ENCODE measurements at places on chromosomes 2 and 18.

DNA sequence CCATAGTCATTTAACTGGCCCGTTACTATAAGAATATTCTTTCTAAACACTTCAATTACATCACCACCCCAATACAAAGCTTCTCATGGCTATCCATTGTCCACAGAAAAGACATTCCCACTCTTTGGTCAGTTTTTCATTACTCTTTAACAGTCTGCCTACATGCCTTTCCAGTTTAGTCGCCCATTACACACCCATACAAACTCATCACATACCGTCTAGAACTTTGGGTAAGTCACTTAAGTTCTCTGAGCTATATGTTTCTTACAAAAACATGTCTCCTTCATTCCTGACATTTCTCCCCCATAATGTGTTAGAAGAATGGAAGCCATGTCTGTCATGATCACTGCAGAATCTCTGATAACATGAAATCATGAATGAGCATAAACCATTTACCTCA lies 108.2 kb upstream of the STK17B start:
- DNase-seq = no peak

- no peak for DNase-seq
Observed at GRCh38 chr2:233584210-233584609, 17.6 kb upstream of the USP40 start.

DNA sequence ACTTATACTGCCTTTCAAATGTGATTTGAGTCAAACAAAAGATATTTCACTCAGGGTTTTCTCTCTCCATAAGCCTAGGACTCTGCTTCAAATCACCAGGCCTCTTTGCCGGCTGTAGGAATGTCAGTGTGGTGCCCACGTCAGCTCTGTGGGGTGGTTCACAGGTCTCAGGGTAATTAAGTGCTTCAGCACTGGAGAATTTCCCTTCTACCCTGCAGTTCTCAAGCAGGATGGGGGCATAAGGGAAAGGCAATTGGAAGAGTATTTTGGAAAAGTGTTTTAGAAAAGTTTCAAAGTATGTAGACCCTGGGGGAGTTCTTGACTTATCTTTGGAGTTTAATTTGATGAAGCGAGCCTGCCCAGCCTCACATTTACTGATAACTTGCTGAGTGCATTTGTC lies 9.6 kb downstream of the CNGA3 start:
- DNase-seq = no peak

DNA sequence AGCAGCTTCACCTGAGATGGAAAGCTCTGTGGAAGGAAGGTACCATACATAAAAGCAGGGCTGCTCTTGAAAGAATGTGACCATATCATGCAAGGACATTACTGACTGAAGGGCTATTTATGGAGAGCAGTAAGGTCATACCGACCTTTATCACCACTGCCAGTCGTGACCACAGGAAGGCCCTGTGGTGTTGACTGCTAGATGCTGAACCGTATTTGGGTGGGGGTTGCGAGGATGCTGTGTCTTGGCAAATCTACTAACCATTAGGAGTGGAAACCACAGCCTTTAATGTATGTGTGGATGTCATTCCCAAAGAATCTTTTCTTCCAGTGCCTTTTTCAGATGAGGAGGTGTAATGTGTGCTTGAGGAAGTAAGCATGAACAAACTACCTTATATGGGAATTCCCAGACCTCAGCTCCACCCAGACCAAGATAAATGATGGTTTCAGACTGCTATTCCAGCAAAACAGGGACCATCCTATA lies 60.8 kb downstream of the LIMS1 start:
- no peak for DNase-seq

DNA sequence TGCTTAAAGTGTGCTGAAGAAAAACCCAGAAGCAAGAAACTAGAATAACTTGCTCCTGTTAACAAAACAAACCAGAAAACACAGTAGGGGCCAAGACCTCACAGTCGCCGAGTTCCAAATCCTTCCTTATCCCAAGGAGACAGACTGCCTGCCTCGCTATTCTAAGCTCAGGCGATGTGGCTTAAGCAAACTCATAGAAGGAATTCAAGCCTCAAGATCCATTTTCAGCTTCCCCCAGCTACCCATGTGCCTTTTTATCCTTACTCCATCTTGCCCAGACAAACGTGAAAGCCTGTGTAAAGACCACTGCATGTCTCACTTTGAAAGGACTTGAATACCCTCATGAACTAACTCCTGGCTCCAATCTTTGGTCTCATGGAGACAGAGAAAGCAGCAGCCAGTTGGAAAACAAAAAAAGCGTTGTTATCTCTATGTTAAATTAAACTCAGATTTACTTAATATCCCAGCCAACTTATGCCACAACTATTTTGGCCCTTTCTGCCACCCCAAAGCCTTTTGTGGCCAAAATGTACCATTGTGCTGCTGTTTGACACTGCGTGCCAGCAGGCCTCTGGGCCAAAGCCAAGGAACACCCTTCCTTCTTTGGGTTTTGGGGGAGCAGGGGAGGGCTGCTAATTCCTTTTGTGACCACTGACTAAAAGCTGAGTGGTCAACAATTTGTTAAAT lies 123.2 kb upstream of the FZD5 start:
- no peak for DNase-seq

- no peak for DNase-seq
Observed at GRCh38 chr2:164823126-164823525, 18.5 kb downstream of the COBLL1 start.

- DNase-seq = no peak
Observed at GRCh38 chr2:147173189-147173581, 671.6 kb upstream of the ACVR2A start.

DNA sequence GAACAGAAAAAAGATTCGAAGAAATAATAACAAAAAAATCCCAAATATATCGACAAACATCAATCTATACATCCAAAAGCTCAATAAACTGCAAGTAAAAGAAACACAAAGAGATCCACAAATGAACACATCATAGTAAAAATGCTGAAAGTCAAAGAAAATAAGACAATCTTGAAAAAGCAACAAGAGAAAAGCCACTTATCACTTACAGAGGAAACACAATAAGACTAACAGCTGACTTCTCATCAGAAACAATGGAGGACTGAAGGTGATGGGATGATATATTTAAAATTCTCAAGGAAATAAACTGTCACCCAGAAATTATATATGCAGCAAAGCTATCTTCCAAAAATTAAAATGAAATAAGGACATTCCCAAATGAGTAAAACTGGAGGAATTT lies 140.3 kb downstream of the NDUFA10 start:
- no peak for DNase-seq

- peak; percentile 79 for DNase-seq
Observed at GRCh38 chr2:218898109-218898878, 17.6 kb downstream of the WNT10A start.

- no peak for DNase-seq
Observed at GRCh38 chr18:36315736-36316135, 18.2 kb downstream of the FHOD3 start.

GRCh38 chr2:39717067-39717466 lies 51.4 kb downstream of the TMEM178A start:
- DNase-seq = no peak

DNA sequence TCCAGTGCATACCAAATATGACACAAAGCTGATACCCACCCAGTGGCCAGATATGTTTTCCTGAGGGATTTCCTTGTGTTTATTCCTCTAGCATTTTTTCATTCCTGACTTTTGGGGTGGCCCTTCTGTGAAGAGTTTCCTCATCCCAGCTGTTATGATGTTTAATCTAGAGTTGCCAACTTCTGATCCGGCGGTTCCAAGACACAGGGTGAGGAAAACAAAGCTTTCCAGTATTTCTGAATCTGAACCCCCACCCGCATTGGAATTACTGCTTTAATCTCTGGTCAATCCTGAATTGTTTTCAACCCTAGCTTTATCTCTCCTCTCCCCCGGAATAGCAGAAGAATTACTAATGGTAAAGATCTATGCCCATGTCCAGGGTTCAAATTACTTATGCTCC lies 39.2 kb upstream of the PNPT1 start:
- DNase-seq = no peak

- DNase-seq = no peak
Observed at GRCh38 chr2:215862351-215862771, 151.0 kb downstream of the MREG start.

- no peak for DNase-seq
Observed at GRCh38 chr2:70069049-70069448, 18.2 kb upstream of the PCBP1 start.

DNA sequence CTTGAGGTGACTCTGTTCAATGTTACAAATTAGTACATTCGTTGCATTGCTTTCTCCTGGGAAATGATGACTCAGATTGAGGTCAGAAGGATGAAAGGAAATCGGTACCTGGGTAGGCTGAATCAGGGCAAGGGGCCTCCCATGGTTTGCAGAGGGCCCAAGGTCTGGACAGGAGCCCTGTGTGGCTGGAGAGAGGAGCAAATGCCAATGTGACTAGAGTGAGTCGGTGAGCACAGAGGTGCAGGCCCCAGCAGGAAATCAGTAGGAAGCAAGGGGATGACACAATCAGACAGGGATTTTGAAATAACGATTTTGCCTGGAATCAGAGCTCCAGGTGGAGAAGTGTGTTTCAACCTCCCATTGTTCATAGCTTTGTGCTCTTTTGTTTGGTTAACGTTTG lies 118.9 kb downstream of the CCDC102B start:
- DNase-seq = no peak

DNA sequence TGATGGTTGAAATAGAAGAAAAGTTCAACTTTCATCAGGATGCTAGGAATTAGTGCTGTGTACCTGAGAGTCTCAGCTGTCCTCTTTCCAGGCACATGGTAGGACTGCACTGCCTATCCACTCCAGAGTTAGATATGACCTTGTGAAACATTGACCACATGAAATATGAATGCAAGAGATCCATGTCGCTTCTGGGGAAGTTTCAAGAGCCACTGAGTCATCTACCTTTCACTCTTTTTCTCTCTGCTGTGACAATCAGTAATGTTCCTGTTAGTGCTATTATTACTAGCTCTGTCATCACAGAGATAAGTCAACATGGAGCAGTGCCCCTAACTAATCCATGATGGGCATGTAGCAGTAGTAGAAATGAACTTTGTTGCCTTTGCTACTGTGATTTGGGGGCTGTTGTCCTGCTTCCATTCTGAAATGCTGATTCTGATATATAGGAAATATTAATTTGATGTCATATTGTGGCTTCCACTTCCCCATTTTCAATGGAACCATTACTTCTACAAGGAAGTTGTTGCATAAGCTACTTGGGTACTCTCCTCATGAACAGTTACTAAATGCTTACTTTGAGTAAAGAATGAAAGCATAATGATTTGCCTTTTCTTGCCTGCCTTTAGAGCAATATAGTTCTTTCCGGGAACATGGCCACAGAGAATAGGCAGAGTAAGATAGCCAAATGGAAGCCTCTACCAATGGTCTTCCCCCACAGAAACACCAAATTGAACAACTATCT lies 192.8 kb upstream of the ZNF521 start:
- DNase-seq = no peak

GRCh38 chr2:198326431-198326830 lies 522.0 kb downstream of the PLCL1 start:
- no peak for DNase-seq

DNA sequence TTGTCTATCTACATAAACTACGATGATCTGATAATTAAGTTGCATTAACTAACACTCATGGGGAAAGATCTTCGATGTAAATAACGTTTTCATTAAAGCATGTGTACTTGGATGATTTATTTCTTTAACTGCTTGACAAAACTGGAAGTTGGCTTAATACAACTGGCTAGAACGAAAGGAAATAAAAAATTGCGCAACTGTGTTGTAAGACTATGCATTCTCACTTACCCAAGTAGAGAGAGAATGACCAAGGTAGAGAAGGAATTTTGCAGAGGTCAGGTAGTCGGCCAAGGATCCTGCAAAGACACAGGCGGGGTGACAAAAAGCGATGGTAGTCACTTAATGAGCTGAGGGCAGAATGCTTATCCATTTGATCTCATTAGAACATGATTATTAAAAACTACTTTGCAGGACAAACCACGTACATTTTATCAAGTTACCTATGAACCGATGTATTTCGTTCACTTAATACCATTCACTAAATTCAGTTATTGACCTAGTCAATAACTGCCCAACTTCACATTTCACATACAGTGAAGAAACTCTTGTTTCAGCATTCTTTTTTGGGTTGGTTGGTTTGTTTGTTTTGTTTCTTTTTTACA lies 900 bp downstream of the SLC40A1 start:
- DNase-seq = no peak

DNA sequence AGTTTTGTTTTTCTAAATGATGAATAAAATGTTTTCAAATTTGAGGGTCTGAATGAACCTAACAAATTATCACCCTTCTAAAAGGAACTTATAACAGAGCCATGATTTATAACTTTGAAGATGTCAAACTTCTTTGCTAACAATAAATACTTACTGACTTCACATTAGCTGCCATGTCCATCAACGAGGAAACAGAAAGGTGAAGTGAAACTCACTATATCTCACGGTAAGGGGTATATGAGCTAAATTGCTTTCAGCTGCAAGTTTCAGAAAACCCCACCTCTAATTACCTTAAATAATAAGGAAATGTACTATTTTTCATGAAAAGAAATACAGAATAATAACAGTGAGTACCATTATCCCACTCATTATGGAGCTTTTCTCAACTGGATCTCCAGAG lies 350.8 kb upstream of the NT5C1B start:
- DNase-seq = no peak

DNA sequence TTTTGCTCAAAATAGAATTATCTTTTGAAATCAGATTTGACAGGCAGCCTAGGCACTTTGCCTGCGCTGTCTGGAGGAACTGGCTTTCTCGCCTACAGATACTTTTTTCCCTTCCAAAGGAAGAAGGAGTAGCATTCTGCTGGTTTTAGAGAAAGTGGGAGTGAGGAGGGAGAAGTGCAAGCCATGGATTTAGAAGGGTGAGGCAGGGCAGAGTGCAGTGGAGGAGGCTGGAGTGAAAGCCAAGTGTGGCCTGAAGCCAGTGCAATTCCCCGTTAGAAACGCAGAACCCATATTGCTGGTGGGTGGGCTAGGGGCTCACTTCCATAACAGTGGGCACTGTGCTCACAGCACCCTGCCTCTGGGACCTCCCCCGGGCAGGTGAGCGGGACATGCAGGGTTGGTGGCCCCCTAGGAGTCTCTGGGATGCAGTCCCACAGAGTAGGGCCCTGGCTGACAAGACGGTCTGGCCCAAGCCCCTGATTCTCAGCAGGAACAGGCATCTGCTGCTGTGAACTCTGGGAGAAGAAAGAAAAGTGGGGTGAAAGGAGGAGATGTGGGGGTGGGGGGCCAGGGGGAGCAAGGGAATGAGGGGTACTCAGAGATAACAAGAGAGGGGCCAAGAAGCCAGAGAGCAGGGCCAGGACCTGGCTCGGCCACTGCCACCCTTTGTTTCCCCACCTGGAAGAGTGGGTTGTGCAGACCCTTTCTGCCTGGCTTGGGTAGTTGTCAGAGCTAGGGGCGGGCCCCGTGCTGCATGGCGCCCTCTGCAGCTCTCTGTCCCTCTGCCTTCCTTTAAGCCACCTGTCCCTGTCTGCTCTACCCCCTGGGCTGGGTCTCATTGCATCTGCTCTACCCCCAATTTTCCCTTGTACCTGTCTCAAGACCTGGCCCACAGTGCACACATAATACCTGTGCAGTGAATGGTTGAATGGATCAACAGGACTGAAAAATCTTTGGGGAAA lies 273.5 kb upstream of the HS6ST1 start:
- no peak for DNase-seq

DNA sequence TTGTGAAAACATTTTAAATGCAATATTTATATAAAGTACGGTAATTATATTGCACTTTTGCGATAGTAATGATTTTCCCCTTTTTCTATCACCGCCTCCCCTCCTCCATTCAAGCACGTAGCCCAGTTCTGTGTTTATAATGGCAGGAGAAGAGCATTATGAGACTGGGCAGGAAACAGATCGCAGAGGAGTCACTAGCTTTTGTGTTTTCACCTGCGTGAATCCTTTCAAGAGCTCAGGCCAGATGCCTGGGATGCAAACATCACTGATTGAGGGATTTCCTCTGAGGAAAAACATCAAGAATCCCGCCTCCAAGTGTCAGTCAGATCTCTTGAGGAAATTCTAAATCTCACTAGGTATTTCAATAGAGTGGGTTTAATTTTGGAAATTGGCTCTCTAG lies 178.4 kb upstream of the FN1 start:
- DNase-seq = no peak

Measured in neural crest cell (in vitro differentiated cells).